ENCODE measurements at places on chromosomes 1 and 21.

DNA sequence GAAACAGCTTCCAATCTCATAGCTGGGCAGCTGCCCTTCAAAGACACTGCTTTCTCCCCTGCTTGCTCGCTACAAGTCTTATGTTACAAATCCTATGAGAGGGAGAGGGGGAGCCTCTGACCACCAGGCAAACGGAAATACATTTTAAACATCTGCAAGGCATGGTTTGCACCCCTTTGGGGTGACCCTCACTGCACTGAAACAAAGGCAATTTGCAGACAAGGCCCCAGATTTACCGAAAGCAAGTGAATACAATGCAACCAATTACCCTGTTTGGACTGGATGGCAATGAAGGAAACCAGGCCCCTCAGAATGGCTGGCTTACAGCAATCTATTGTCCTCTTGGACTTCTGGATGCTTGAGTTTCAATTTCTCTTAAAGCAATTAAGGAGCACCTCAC lies 11.8 kb upstream of the ATP13A2 start:
- no peak for DNase-seq

DNA sequence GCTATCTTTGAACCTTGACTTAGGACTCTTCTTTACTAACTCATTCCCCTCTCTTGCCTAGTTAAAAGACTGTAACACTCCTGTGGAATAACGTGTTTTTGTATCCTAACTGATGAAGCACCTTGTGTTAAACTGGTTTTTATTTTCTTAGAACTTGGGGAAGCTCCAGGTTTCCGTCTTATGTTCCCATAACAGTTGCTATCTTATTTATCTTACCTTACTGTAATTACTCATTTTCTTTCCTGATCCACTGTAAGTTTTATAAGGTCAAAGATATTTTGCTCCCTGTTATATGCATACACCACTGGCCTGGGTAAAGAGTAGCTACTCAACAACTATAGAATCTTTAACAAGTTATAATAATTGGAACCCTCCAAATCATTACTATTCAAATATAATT lies 43.1 kb downstream of the RPL5 start:
- DNase-seq = no peak

GRCh38 chr1:27570784-27571183 lies 33.2 kb downstream of the AHDC1 start:
- DNase-seq = no peak

DNA sequence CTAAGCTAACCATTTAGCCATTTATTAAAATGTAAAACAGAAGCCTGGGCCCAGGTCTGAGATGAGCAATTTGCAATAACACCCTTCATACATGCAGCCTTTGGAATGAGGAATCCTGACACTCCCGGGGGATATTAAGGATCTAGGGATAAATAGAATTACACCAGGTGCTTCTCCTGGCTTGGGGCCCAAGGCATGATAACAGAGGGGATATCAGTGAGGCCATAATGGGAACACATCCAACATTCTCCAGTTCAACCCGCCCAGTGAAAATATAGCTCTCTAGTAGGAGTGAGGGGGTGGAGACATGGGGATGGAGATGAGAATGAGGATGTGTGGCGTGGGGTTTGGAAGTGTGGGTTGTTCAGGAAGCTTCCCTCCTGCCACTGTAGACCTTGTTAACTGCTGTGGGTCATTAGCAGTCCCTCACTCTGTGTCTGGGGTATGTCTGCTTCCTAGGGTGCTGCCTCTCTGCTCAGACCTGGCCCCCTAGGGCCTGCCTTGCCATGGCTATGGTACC lies 57.9 kb upstream of the KANK4 start:
- DNase-seq = no peak
